ENCODE measurements at places on chromosomes 6 and 20.

DNA sequence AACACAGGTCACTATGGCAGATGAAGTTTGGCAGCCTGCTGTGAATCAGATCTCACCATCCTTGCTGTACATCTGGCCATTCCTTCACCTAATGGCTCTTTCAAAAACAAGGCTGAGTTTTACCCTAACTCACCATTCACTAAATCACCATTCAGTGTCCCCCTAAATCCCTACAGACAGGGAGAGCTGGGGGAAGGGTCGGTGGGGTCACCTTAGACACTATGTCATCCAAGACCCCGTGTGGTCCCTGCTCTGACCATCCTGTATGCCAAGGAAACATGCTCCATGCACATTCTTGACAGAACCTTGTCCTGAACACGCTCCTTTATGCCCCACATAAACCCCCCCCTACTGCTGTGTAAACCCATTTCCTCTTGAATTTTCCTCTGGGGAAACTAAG, 31.8 kb upstream of the IL17A start:
- DNase-seq, result no peak

DNA sequence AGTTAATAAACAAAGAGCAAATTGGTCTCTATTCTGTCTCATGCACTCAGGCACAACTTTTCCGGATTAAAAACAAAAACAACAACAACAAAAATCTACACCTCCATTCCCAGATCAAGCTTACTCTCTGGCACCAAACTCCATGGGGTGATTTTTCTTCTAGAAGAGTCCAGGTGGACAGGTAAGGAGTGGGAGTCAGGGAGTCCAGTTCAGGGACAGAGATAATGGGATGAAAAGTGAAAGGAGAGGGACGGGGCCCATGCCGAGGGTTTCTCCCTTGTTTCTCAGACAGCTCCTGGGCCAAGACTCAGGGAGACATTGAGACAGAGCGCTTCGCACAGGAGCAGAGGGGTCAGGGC, 437 bp upstream of the HLA-A start:
- DNase-seq, result no peak

- no peak for DNase-seq
Observed at GRCh38 chr6:16254535-16254934, 16.1 kb downstream of the GMPR start.

- DNase-seq, result no peak
Observed at GRCh38 chr6:48111575-48111974, 578 bp upstream of the PTCHD4 start.

- DNase-seq, result peak; percentile 70
Observed at GRCh38 chr6:20876036-20876435, 341.8 kb downstream of the CDKAL1 start.

Measured in brain microvascular endothelial cell (primary cell).